Stimulated activated CD8-positive, alpha-beta memory T cell treated with anti-CD3 and anti-CD28 coated beads, Interleukin-4, amount 100 ng/mL, for 24 hours (primary cell): ENCODE measurements at places on chromosomes 12 and 14.

GRCh38 chr12:39372929-39373328, 70.0 kb downstream of the KIF21A start:
- DNase-seq, result no peak

DNA sequence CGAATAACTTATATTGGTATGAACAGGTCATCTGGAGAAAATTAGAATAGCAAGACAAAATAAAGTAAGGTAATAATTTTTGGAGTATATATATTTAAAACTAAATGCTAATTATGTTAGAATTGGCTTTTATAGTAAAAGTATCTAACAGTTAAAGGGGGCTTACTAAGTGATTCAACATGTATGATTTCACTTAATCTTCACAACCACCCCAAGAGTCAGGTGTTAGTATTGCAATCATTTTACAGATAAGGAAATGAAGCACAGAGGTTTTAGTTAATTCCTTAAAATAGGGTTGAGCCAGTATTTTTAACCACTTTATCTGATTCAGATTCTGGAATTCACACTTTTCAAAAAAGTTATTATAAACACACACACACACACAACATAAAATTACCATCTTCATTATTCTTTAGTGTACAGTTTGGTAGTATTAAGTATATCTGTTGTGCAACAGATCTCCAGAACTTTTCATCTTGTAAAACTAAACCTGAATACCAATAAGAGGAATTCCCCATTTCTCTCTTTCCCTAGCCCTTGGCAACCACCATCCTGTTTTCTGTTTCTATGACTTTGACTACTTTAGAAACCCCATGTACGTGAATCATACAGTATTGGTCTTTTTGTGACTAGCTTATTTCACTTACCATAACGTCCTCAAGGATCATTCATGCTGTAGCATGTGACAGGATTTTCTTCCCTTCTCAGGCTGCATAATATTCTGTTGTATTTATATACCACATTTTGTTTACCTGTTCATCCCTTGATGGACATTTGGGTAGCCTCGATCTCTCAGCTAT, 12.5 kb downstream of the A2M start:
- DNase-seq, result no peak

DNA sequence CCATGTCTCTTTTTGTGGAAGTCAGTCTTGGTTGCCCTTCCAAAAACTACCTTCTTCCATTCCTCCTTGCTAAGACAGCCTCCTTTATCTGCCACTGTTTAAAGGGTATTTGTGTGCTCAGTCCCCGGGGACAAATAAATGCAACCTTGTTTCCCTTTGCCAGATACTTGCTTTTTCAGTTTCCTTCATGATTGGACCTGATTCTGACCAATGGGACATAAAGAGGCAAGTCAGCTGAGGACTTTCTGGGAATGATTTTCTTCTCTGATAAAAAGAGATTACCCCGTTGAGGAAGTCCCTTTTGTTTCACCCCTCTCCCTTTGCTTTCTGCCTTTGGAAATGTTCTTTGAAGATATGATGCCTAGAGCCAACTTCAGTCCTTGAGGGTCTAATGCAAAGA, 7.4 kb upstream of the TUBA1B start:
- no peak for DNase-seq

- no peak for DNase-seq
Measured at GRCh38 chr12:4829161-4829792, 80.4 kb upstream of the KCNA1 start.

- no peak for DNase-seq
Measured at GRCh38 chr12:15712823-15713660, 76.1 kb downstream of the EPS8 start.

GRCh38 chr12:102202556-102202955, 4.9 kb upstream of the PMCH start:
- no peak for DNase-seq

- no peak for DNase-seq
Measured at GRCh38 chr14:64196056-64196455, 98.1 kb downstream of the ESR2 start.

DNA sequence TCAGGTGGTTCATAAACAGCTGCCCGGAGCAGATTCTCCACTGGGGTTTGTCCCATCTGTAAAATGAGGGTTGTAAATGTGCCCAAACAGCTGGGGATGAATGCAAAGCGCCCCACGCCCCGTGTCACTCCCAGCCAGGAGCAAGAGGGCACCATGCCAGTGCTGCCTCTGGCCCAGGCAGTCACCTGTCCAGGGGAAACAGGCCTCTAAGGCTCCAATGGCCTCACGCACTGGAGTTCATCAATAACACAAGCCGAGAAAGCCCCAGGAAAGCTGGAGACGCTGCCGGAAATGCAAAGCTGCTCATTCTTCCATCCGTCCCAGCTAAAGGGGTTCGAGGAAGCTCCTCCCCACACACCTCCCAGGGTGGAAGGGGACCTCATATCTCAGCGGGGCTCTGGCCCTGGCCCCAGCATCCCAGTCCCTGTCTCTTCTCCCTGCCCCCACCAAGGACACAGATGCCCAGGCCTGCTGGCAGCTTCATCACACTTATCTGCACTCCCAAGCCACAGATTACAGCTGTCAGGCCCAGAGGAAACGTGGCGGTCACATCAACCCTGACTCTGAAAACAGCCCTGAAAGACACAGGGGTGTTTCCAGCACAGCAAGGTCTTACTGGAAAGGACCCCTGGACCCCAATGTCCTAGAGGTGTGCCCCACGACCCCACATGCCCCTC, 21.5 kb downstream of the SCARB1 start:
- DNase-seq, result no peak

GRCh38 chr14:74324931-74325361, 22.2 kb upstream of the ABCD4 start:
- no peak for DNase-seq

DNA sequence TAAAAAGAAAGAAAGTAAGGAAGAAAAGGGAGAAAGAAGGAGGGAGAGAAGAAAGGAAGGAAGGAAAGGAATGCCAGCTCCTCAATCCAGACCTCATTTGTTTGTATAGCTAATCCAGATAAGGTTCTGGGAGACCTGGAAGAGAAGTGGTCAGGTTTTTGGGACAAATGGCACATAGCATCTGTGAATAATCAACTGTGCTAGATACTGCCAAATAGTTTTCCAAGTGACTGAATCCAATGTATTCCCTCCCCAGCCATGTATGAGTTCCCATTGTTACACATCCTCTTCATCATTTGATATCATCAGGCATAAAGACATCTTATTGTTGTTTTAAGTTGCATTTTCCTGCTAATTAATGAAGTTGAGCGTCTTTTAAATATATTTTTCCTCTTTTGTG, 18.6 kb upstream of the PTGR2 start:
- no peak for DNase-seq

GRCh38 chr12:78392918-78393317, 471.7 kb upstream of the SYT1 start:
- no peak for DNase-seq

- DNase-seq, result no peak
Measured at GRCh38 chr12:125329239-125330102, 264.2 kb downstream of the AACS start.

DNA sequence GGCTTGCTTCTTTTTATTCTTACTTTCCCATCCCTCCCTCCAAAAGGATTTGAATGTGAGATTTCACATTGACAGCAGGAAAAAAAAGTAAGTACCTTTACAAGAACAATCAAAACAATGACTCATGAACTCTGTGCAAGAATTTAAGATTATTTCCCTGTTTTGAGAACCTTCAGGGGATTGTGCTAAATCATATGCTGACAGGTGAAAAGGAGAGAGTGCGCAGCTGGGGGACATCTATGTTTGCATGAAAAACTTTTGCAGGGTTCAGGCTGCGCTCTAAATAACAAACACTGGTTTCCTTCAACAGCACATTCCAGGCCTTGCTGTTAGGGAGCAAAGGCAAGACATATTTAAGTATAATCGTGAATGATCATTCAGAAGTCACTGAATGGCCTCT, 27.3 kb downstream of the RERG start:
- no peak for DNase-seq

GRCh38 chr12:44763021-44763420, 113.1 kb downstream of the NELL2 start:
- DNase-seq, result no peak

DNA sequence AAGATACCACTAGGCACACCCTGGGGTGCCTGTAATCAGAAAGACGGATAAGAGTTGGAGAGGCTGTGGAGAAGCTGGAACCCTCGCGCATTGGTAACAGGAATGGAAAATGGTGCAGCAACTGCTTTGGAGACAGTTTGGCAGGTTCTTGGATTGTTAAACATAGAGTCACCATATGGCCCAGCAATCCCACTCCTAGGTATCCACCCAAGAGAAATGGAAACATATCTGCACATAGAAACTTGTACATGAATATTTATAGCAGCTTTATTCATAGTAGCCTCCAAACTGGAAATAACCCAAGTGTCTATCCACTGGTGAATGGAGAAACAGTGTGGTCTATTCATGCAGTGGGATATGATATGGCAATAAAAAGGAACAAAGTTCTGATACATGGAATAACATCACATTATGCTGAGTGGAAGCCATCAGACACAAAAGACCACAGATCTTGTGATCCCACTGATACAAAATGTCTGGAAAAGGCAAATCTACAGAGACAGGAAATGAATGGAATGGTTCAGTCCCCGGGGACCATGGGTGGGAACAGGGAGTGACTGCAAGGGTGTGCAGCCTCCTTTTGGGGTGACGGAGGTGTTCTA, 45.4 kb downstream of the JAG2 start:
- DNase-seq, result no peak

DNA sequence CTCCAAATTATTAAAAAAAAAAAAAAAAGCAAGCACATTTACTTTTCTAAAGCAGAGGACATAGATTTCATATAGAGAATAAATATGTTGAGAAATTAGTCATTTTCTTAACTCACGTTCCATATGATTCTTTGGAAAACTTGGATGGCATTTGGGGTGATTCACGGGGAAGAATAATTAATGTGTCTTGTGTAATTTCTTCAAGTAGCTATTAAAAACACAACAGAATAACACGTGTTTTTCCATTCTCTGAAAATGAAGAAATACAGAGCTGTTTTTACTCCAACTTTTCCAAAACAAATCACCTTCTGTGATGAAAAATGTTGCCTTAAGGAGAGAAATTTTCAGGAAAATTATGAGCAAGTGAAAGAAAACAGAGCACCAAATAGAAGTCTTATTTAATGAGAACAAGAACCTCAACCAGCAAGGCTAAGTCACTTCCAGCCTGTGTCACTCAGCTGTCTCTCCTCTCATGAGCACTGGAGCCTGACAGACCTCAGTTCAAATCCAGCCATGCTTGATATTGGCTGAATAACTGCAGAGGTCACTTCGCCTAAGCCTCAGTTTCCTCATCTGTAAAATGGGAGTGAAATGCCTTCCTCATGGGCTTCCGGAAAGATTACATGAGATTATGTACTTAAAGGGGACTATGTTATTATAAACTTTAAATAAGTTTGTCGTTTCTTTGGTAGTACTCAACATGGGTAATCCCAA, 42.8 kb upstream of the NUAK1 start:
- DNase-seq, result no peak

DNA sequence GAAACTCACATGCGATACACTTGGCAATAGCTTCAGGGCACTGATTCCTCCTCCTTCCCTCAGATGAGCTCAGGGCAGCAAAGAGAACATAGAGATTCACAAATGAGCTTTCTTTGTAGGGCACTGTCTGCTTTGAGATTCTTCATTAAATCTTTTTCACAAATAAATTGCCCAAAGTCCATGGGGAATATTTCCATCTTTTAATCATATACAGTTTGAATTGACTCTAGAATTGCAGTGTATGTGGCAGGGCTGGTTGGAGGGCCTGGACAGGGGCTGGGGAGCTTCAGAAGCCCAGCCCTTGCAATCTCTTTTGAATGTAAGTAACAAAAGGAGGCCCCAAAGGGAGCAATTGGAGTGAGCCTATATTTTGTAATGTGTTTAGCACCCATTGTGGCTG, 197.5 kb downstream of the NOVA1 start:
- DNase-seq, result no peak

DNA sequence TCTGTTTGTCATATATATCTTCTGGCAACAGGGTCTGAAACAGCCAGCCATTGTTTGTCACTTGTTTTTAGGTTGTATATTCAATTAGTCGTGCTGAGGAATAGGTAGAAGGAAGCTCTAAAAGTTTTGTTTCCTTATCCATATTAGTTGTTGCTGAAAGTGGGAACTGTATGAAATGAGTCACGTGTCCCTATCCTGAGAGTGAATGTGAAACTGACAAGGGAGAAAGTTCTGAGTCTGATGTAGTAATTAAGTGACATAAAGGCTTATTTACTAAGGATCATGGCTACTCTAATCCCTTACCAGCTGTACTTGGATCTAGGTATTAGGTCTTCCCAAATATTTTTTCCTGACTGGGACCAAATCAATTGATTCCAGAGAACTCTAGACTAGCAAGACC, 16.4 kb downstream of the FAM234B start:
- DNase-seq, result no peak

GRCh38 chr12:80567401-80567800, 123.4 kb downstream of the PTPRQ start:
- no peak for DNase-seq

DNA sequence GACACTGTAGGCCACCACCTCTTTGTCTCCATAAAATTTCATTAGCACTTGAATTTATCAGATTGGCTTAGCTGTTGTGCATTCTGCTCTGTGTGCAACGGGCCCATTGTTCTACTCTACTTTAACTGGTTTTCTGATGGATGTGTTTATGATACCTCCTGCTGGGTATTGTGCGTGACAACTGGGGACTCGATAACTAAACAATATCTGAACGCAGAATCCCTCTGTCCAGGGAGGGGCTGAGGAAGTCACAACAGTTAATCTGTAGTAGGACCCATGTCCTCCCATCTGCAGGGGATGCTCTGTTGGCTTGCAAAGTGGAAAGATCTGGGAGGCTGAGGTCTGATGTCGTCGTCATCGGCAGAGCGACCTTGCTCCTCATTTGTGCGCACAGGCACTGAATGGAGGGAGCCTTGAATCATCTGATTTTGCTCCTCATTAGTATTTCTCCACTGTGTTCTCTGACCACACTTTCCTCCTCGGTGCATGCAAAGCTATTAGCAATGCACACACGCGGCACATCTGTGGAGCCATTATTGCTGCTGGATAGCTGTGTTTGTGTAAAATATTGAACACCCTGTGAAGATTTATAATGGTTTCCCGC, 422.5 kb downstream of the NRXN3 start:
- DNase-seq, result no peak

DNA sequence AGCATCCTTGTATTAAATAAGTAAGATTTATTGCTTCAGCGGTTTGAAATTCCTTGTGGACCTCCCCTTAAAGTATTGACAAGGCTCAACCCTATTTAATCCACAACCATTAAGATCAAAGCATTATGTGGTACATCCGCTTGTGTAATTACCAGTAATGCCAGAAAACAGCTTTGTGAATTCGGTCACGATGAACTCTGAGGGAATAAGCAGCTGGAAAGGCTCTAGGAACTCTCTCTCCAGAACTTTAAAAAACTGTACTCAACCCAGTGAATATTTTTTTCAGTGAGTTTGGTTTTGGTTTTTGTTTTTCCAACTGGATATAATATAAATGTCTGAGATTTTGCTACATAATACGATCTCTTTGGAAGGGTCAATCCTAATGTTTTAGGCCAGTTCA, 49.3 kb upstream of the DIO2 start:
- DNase-seq, result no peak

GRCh38 chr14:100066962-100067361, 1.7 kb downstream of the EVL start:
- DNase-seq, result no peak

GRCh38 chr14:60643141-60643462, 6.2 kb downstream of the SIX1 start:
- DNase-seq, result no peak
